D721Med (cell line): ENCODE measurements at places on chromosomes 2 and 18.

DNA sequence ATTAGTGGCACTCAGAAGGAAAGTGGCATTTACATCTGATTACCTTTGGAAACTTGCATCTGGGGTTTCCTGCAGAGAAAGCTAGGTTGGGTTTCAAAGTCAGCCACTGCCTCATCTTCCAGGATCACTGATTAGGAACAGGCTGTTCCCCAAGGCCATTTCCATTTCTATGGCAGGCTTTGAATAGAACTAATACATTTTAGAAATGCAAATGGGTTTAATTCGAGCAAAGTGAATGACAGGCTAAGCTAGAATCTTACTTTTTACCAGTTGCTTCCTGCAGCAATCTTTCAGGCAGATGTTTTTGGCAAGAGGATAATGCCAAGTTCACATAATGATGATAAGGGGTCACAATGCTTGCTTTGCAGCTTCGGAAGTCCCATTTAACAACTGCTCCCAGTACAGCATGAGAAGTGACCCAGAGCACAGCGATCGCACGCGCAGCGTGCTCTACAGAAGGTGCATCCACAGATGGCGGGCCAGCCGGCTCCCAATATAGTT, 336.7 kb downstream of the LPIN1 start:
- DNase-seq: no peak

DNA sequence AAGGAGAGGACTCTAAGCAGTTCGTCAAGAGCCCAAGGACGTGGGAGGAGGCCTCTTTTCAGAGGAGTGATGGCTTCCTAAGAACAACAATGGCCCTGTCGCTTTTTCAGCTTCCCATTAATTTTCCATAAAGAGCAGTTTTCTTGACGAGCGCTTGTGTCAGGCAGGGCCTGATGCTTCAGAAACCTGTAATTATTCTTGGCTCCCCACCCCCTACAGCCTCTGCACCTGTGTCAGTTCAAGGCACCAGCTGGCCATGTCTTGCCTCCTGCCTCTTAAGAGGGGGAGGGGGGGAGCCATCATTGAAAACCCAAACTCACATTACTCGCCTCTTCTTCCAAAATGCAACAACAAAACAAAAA, 32.3 kb downstream of the KLF7 start:
- DNase-seq: no peak

DNA sequence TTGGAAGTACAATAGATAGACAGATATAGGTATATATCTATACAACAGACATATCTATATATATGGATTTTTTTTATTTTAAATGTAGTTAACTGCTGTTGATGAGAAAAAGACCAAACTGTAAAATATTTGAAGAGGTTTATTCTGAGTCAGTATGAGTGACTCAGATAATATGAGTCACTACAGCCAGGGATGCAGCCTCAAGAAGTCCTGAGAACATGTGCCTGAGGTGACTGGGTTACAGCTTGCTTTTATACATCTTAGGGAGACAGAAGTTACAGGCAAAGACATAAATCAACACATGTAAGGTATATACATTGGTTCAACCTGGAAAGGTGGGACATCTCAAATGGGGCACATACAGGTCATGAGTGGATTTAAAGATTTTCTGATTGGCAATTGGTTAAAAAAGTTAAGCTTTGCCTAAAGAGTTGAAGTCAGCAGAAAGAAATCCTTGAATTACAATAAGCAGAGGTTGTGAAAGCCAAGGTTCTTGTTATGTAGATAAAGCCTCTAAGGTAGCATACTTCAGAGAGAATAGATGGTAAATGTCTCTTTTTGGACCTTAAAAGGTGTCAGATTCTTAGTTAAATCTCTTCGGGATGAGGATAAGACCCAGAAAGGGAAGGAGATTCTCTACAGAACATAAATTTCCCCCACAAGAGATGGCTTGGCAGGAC, 149.9 kb downstream of the RBM43 start:
- DNase-seq: no peak

DNA sequence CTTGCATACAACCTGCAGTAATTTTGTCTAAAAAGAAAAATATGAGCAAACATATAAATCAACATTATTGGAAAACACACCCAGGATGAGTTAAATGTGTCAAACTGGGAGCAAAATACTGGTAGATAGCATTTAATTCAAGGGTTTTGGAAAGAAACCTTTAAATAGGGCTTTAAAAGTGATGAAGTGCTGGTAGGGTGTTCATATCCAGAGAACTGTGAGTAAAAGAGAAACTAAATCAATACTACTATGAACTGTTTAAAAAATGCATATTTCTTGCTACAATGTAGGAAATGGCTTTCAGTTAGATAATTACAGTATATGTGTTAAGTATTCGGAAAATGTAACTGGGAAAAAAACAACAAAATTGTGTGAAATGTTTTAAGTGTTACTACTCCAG, 117.8 kb downstream of the ATAD2B start:
- no peak for DNase-seq

- DNase-seq: no peak
These were observed 85.0 kb downstream of the BOD1L2 start for GRCh38 chr18:57231864-57232263.

DNA sequence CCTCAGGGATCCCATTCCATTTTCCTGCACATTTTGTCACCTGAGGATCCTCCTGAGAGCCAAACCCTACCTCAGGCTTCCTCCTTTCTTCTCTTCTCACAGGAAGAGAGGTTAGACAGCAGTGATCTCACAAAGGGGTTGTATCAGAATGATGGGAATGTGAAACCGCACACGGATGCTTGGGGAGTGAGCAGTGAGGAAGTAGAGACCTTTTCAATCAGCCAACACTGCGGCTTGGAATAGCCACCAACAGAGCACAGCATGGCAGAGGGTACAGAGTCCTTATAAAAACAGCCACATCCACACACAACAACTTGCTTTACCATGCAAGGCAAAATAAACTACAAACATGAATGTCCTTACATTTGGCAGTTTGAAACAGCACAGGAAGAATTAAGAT, 8.7 kb downstream of the TMEM182 start:
- DNase-seq: no peak

DNA sequence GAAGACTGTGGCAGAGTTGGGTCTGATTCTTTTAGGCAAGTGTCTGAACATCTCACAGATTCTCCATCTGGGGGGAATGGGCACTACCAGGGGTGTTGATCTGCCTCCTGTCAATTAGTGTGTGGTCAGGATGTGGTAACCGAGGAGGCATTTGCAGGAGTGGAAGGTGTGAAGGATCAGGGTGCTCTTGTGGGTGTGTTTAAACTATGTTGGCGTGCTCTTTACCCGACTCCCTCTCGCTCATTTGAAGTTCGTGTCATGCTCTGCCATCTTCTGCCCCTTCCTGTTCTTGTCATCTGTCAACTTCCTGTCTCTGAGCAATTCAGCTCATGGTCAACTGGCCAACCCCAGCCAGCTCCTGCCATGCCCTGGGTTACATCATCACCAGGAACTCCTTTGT, 107.9 kb downstream of the RTN4 start:
- DNase-seq: no peak

DNA sequence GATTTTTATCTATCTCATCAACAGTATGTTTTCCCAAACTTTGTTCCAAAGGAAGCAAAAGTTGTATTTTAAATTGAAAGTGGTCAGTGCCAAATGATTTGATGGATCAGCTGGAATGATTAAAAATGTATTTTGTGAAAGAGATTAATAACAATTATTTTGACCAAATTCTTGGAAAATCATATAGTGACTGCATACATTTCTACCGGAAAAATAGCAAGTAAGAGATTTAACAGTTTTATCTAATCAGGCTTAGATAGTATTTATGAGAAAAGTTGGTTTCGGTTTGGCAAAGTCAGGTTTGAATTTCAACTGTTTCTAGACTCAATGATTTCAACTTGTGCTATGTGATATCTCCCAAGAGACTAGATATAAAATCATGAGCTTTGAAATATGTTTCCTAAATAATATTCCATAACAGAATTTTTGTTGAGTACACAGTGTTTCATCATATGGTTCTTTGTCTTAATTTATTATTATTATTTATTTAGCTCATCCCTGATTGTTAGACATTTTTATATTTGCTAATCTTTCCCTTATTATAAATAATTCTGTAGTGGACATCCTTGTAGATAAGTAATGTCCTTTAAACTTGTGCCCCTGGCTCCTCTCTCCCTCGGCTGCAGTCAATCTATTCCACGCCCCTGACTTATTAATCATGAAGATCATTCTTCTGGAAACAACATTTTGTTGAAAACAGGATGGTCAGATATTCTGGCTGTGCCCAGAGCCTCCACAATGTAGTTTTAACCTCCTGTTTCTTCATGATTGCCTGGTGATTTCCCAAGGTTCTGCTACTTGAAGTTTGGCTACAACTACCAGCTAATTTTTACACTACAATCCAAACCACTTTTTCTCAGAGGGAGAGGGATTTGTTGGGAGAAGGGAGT, 520.7 kb upstream of the TCF4 start:
- DNase-seq: no peak

DNA sequence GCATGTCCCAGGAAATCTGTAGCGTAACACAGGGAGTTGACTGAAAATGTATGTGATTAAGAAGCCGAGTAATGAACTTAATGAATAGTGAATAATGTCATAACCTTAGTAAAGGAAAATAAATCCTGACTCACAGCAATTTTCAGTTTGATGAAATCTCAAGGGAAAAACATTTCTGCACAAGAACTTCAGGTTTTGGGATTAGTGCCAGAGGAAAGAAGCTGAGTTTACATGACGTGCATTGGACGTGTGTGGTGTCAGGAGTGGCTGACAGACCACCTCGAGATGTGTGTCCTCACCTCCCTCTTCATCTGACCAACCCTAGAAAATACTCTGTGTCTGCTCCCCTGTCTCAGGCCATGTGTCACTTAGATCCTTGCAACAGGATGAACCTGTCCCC, 39.1 kb downstream of the VWA3B start:
- DNase-seq: no peak

- DNase-seq: no peak
These were observed 103.9 kb downstream of the RND3 start for GRCh38 chr2:150383587-150383986.
